MCF 10A (cell line): ENCODE measurements at places on chromosomes 13 and 19. TPM values are rescaled to one million over a fixed set of nuclear protein-coding genes. Genes with fewer than 3 reads are reported as not detected.

Gene KLF1
- not detected in 2 replicates for total RNA-seq

DNA sequence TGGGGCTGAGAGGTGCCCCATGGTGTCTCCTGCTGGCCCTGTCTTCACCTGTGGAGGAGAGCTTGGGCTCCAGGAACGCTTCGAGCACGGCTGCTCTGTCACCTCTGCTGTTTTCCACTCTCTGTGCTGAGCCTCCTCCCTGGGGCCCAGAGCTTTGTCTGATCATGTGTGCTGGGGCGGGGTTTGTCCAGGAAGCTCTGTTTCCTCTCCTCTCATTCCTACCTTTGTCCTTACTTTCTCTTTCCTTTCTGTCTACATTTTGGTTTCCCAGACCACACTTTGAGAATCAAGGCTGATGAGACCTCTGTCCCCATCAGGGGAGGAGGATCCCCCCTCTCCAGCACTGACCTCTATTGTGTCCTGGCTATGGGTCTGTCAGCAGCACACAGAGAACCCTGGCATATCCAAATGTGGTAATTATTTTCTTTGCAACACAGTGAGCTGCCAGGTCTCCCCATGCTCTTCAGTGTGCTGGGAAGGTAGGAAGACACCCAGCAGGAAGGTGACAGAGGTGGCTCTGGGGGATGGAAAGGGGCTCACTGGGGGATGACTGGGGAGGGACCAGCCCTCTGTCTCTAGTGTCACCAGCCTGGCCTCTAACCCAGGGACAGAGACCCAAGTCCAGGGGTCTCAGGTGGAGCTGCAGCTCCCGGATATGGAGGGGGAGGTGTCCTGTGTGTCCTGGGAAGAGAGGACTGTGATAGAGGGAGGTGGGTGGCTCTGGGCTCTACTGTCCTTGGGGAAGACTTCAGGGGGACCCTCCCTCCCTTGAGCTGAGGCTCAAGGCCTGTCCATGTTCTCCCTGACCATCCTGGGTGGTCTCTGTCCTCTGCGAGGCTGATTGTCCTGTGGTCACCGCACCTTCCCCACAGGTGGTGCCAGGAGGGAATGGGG lies at the start of gene CEACAM1:
CEACAM1 (minus strand) TSS at position 128 of the 894 bp plus-strand sequence; CDS start at position 21, 107 bp downstream.
- DNase-seq: peak; percentile 49

DNA sequence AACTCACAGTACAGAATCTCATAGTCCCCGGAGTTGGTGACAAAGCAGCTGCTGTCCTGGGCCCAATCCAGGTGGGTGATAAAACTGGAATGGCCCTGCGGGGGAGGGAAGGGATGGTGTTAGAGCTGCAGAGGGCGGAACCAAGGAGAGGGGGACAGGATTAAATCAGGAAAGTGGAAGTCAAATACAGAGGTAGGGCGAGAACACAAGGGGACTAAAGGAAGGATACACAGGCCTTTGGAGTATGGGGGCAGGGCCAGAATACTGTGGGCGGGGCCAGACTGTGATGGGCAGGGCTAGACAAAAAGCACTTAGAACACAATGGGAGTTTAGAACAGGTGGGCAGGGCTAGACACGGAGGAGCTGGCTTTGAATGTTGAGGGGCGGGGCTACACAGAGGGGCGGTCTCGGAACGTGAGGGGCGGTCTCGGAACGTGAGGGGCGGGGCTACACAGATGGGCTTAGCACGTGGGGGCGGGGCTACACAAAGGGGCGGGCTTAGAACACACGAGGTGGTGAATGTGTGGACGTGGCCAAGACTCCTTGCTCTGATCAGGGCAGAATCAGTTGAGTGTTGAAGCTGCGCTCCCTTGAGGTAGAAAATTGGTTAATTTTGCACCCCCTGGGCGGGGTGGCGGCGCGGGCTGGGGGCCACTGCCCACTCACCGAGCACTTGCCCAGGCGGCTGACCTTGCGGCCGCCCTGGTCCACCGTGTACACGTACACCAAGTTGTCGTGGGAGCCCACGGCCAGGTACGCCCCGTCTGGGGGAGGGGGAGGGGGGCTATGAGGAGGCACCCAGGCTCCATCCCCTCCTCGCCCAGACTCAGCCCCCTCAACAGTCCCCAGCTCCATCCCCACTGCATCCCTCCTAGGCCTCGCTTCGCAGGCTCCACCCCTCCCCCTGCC lies 14.0 kb upstream of the GPR4 start:
- peak; percentile 97 for DNase-seq

GRCh38 chr13:34070006-34070405 lies 252.1 kb downstream of the RFC3 start:
- DNase-seq: peak; percentile 32

DNA sequence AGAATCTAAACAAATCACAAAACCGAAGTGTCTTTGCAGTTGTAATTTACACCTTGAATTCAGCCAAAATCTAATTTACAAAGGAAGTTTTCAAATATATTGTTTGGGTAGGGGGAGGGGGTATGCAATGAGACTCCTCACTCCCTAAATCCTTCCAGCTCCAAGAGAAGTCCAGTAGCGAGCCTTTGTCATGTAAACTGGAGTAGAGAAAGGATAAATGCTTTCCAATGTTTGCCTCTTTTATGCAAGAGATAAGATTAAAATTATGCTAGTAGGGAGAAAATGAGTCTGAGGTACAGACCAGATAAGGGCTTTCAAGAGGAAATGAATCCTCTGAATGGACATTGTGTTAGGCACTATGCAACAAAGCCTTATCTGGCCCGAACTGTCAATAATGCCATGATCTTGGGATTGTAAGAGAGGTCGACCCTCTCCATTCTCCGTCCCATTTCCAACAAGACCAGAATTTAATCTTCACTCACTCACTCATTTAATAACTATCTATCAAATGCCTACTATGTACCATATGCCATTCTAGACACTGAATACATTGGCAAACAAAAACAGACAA lies 199.2 kb downstream of the LACC1 start:
- no peak for DNase-seq

DNA sequence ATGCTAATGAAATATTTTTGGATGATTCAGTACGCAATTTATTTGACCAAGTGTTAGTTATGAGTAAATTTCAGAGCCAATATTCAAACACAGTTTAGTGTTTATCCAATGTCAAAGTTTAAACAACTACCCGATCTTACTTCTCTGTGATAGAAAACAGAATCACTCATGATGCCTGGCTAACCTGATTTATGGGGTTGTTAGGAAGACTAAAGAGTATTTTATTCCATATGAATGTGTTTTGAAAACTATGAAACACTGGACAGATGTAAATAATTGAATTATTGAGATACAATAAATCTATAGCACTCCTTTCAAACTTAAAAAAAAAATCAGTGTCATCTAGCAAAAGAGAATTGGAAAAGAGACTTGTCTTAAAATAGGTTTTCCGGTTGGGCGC lies 1181.8 kb downstream of the EFNB2 start:
- no peak for DNase-seq

GRCh38 chr19:42115219-42115618 lies 17.0 kb downstream of the POU2F2 start:
- DNase-seq: no peak

- DNase-seq: no peak
Observed at GRCh38 chr13:106484084-106484483, 51.4 kb downstream of the EFNB2 start.

DNA sequence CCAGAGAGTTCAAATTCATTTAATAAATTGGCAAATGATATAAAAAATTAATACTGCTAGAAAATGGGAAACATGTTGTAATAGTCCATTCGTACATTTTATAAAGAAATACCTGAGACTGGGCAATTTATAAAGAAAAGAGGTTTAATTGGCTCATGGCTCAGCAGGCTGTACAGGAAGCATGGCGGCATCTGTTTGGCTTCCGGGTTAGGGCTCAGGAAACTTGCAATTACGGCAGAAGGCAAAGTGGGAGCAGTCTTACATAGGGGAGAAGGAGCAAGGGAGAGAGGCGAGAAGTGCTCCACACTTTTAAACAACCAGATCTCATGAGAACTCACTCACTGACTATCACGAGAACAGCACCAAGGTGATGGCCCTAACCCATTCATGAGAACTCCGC lies 512.0 kb downstream of the DACH1 start:
- no peak for DNase-seq

DNA sequence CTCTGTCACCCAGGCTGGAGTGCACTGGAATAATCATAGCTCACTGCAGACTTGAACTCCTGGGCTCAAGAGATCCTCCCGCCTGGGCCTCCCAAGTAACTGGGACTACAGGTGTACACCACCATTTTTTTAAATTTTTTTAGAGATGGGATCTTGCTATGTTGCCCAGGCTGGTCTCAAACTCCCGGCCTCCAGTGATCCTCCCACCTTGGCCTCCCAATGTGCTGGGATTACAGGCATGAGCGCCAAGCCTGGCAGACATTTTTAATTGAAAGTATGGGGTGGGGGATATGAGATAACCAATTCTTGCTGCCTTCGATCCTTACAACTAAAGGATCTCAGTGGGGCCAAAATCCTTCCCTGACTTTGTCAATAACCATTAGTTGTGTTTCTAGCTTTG lies 91.8 kb downstream of the ZNF557 start:
- no peak for DNase-seq

GRCh38 chr19:35404879-35405622 lies 34.2 kb downstream of the GPR42 start:
- peak; percentile 82 for DNase-seq
